Right lung (tissue), 10 donors: ENCODE measurements at places on chromosomes 6 and 20.

- no peak for DNase-seq
These were observed 43.6 kb upstream of the FAM83B start for GRCh38 chr6:54802775-54803634.

GRCh38 chr6:149157126-149157525 is 160.4 kb upstream of the TAB2 start:
- no peak for DNase-seq

GRCh38 chr20:60662307-60662706 is 589.8 kb upstream of the CDH4 start:
- no peak for DNase-seq

DNA sequence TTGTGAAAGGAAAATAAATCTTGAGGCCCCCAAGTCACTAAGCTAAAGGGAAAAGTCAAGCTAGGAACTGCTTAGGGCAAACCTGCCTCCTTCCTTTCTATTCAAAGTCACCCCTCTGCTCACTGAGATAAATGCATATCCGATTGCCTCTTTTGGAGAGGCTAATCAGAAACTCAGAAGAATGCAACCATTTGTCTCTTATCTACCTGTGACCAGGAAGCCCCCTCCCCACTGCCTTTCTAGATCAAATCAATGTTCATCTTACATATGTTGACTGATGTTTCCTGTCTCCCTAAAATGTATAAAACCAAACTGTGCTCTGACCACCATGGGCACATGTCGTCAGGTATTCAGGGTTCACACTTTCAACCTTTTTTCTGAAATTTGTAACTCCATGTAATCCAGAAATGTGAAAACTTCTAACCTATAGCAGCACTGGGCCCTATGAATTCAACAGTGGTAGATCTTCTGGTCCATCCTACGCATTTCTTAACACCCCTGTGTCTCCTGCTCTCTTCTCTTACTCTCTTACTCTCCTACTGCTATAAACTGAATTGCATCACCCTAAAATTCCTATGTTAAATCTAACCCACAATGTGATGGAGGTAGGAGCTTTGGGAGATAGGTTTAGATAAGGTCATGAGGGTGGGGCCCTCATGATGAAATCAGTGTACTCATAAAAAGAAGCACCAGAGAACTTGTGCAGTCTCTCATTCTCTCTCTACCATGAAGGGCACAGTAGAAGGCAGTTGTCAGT is 89.3 kb downstream of the EPB41L2 start:
- DNase-seq, result no peak

DNA sequence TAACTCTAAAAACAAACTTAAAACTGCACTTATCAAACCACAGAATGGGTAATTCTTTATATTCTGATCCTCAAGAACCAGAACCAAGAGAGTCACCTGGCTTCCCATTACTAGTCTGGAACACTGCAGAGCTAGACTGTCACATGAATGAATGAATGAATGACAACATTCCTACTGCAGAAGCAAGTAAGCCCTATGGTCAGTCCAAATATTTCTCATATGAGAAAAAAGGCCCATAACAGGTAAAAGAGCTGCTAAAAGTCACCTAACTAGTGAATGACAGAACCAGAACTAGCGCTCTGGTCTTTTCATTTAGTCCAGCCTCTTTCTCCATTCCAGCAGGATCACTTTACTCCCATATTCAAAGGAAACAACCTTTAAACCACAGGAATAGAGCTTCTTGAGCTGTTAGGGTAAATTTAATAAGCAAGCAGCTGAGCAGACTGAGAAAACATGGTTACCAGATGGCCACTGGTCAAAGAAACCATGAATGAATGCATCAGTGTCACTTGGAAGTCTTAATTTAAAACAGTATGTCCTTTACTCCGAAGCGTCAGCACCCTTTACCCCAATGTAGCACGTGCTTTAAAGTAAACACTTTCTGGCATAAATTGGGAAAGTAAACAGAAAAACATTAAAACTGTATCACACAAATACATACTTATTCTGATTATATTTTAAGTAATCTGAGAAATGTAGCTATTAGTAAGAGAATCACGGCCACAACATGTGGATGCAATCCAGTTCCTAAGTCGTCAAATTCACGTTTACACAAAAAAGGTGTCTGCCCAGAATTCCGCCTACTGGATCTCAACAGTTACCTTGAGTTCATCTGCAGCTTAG is 1.4 kb downstream of the PREP start:
- no peak for DNase-seq

DNA sequence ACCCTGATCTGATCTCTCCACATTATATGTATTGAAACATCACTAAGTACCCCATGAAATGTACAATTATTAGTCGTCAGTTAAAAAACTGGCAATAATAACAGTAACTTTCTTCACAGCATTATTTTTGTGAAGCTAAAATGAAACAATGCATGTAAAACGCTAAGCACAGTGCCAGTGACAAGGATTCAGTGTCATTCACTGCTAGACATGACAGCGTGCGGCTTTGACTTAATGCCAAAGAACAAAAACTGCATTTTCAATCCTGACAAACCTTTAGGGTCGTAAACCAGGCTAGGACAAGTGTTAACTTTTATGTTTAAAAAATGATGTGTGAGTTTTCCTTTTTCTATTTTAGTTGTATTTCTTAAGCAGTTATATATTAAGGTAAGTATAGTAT is 8.8 kb upstream of the OPN5 start:
- DNase-seq, result no peak

GRCh38 chr20:21272279-21272678 is 30.9 kb upstream of the XRN2 start:
- no peak for DNase-seq

GRCh38 chr20:6381887-6382286 is 259.1 kb upstream of the FERMT1 start:
- DNase-seq, result peak; percentile 6

DNA sequence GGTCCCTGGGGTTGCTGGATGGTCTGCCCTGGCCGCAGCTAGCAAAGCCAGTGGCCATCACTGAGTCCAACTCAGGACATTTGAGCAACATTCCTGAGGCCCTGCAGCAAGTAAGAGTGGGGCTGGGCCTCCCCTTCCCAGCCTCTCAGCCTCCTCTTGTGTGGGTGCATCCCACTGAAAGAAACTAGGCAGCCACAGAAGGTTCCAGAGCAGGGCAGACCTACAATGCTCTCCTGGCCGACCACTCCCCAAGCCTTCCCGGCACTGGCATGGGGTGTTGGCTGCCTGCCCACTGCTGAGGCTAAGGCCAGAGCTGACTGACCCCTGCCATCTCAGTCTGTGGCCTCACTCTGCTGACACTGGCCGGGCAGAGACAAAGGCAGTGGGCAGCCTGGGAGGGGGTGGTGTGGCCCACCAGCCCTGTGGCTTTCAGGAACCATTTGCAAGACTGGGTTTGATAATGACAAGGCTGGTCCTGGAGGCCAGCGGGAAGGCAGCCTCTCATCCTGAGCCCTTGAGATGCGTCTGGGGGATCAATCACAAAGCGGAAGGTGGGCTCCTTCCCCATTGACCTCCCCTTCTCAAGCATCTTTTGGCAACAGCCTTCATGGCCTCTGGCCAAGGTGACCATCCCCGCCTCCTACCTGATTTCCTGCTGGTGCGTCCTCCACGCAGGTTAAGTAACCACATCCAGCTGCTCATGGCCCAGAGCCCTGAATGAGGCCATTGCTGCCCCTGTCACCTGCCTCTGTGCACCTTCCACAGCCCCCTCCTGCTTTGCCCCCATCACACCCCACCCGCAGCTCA is 9.6 kb downstream of the DLGAP4 start:
- no peak for DNase-seq

DNA sequence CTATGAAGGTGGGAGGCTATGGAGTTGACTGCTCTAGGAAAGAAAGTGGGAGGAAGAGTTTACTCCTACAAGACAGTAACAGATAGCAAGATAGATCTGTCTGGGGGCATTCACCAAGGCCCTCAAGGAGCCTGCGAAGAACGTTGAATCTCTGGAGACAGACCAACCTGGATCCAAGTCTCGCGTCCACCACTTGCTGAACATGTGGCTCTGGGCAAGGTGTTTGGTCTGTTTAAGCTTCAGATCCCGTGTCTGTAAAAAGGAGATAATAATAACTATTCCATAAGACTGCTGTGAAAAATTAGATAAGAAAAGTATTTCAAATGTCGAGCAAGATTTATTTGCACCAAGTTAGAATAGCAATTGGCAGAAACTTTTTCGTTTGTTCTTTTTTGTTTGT is 8.1 kb upstream of the EEF1A1 start:
- DNase-seq, result no peak

GRCh38 chr6:95117236-95117635 is 460.1 kb upstream of the MANEA start:
- no peak for DNase-seq

DNA sequence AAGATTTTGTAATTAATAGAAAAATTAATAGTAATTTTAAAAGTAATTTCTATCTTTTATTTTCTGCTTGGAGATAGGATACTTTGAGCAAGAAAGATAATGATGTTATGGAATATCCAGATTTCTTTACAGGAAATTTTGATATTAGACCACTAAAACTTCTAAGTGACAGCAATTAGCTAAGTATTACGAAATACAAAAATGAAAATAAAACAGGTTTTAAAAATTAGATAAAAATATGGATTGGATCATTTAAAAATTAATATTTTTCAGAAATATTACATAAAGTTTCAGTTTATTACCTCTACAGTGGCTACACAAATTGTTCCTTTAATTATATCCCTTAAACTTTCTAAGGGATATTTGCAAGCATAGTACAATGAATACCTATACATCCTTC is 4.2 kb upstream of the MYLK4 start:
- no peak for DNase-seq
